ENCODE measurements at places on chromosomes 7 and 10.

DNA sequence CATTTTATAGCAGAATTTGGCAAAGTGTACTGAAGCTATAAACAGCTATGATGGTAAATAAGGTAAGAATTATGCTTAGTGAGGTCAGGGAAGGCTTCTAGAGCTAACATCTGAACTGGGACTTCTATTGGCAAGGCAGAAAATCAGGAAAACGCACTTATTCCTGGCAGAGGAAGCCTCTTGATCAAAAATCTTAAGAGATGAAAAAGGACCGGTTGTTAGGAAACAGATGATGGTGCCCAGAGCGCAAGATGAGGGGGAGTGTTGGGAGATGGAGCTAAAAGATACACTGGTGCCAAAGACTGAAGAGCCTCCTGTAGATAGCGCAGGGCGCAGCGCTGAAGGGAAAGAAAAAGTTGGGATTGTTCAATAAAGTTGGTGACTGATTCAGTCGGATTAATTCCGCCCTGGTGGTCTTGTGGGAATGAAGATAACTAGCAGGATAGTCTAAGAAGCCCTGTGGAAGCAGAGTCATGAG is 550 bp upstream of the CALU start:
- no peak for DNase-seq

GRCh38 chr7:130189343-130189742 is 15.9 kb downstream of the TMEM209 start:
- DNase-seq = no peak

- DNase-seq = no peak
Measured at GRCh38 chr7:47336472-47337425, 245.2 kb downstream of the TNS3 start.

GRCh38 chr7:155007947-155008346 is 5.0 kb upstream of the PAXIP1 start:
- no peak for DNase-seq

GRCh38 chr7:150367677-150368095 is 936 bp upstream of the REPIN1 start:
- DNase-seq = no peak

DNA sequence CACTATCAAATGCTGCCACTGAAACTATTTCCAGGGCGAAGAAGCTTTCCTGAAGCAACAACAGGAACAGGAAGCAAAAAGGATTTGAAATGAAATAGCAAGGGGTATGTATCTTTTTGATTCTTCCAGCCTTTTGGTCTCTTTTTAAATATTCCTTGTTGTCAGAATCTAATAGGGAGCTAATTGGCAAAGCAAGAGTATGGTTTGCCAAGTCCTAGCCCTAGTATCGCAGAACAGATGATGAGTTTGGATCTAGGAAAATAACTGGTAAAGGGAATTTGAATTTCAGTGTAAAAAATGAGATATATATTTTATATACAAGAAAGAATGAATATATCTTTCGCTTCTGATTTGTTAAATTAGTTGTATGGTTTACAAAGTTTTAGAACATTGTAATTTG is 252.5 kb downstream of the ANKRD7 start:
- DNase-seq = no peak

- DNase-seq = no peak
Measured at GRCh38 chr10:44651834-44652233, 259.3 kb upstream of the TMEM72 start.

DNA sequence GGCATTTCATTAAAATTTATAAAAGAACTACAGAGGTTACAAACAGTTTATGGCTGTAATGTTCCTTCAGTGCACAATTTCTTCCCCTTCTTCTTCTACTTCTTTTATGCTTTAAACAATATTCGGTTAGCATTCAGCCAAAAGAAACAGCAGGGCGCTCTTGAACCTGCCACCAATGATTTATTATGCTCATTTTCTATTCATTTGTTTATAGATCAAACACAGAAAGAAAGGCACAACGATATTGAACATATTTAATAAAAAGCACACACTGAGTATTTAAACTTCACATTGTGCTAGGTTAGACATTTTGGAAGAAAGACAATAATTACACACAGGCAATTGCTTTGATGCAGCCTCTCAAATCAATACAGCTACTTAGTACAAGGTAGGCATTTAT is 1025.8 kb upstream of the LRRN3 start:
- DNase-seq = no peak

- no peak for DNase-seq
Measured at GRCh38 chr10:129914960-129915359, 49.1 kb downstream of the EBF3 start.

DNA sequence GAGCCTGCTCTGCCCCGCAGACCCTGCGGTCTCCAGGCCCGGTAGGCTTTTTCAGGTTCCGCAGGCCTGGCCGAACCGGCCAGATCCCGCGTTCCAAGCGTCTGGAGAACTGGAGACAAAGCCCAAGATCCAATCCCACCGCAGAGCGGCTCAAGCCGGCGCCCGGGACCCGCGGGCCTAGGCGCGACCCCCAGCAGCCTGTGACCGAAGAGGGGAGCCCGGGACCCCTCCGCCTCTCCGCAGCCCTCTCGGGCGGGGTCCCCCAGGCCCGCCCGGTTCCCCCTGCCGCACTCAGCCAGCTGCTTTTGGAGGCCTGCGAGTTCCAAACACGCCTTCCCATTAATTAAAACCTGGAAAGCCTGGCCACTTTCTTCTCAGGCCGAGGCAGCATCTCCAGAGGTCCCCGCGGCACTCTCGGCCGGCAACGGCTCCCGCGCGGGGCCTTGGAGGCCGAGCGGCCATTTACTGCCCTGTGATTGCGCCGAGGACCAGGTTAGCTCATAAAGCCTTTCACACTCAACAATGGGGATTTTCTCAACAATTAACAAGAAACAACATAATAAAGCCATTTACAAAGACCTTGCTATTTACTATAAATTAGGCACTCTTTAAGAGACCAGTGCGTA is 16.7 kb downstream of the SKIDA1 start:
- DNase-seq = no peak

GRCh38 chr10:119970963-119971362 is 78.4 kb downstream of the SEC23IP start:
- no peak for DNase-seq

DNA sequence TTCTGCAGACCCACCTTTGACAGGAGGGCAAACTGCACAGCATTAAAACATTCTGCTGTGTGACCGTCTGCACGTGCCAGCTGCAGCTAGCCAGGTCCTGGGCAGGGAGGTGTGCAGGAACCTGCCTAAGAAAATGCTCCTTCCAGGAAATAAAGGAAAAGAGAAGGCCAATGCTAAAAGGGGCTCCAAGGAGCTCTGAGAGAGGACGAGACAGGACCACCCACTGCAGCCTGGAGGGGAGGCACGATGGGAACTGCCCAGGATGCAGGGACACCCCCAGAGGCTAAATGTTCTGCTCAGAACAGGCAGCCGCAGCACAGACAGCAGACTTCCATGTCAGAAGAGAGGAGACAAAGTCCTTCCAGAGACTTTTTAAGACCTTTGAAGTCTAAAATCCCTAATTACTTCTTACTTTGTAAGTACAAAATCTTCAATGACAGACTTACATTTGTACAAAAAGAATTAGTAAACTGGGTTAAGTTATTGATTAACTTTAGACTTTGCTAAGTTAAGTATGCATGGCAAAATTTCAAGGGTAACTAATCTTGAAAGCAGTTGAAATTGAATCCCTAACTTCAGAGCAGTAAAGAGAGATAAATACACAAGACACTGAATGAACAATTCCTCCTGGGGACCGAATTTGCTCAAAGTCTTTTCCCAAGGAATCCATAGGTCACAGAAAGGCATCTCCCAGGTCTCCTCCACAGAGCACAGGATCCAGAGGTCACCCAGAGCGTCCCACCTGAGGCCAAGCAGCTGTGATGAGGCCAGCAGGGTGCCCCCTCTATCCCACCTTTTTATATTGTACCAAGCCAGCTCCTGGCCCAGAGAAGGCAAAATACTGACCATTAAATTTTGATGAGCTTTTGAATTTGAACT is 21.5 kb downstream of the HSPA12A start:
- no peak for DNase-seq
